ENCODE measurements at places on chromosomes 4 and X.

DNA sequence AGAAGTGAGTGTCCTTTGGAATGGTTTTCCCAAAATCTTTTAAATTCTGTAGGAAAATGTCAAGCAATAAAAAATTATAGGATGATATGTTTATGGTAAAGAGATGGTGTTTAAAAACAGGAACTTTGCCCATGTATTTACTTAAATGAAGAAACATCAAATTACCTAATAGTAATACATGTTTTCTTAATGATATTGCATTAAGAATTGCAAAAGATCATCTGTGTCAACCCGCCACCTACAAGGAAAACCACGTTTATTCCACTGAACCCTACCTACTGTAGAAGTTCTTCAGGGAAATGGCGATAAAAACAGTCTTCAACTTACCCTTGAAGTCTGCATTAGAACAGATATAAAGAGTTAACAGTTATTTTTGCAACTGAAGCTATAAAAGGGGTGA lies 67.2 kb upstream of the NDP start:
- no peak for DNase-seq

DNA sequence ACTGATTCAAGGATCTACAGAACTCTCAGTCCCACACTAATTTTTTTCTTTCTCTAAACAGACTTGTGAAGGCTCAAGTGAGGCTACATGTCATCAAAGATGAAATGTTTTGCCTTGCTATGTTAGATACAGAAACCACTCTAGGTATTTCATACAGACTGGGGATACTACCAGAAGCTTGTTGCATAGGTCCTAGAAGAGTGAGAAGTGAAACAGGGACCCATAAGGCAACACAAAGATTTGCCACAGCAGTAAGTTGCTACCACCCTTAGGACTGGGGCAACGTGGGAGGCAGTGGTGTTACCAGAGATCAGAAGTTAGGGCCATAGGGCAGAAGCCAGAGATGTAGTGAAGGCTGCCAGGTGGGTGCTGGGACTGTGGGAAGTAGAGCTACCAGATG lies 50.7 kb upstream of the MID1IP1 start:
- DNase-seq, result no peak

DNA sequence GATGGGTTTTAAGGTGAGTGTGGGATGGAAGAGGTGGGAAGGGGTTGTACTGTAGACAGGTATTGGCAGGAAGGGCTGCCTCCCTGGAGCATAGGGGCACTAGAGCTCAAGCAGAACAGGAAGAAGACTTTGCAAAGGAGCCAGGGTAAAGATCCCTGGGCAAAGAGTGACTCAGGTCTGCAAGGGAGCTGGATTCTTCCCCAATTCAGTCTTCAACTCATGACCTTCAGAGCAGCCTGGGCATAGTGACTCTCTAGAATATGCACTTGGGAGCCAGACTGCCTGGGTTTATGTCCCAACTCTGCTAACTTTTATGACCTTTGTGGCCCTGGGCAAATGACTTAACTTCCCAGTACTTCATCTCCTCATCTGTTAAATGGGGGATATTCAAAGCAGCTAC lies 4.0 kb downstream of the LONRF3 start:
- DNase-seq, result no peak

DNA sequence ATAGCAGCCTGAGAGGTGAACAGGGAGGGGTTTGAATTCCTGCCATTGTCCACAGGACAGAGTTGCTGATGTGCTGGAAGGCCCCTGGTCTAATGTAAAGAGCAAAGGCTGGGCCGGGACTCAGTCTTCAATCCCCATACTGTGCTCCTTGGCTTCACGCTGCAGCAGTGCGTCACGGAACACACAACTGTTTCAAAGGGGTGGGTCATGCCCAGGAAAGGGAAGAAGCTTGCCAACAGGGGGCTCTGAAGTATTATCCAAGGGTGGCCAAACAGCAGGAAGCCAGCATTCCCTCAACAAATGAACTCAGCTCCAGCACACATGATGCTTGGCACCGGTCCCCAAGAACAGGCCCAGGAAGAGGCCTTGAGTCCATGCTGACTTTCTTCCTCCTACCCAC lies 122.5 kb downstream of the NFKB1 start:
- no peak for DNase-seq

DNA sequence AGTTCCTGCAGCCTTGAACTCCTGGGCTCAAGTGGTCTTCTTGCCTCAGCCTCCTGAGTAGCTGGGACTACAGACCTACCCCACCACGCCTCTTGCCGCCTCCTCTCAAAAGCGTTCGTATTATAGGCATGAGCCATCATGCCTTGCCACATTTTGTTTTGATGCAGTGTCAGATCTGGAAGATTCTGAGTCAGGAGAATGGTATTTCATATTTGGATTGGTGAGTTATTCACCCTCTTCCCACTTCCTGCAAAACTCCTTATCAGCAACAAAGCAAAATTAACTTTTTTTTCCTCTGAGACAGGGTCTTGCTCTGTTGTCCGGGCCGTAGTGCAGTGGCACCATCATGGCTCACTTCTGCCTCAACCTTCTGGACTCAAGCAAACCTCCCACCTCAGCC lies 29.6 kb downstream of the REST start:
- DNase-seq, result peak; percentile 21

DNA sequence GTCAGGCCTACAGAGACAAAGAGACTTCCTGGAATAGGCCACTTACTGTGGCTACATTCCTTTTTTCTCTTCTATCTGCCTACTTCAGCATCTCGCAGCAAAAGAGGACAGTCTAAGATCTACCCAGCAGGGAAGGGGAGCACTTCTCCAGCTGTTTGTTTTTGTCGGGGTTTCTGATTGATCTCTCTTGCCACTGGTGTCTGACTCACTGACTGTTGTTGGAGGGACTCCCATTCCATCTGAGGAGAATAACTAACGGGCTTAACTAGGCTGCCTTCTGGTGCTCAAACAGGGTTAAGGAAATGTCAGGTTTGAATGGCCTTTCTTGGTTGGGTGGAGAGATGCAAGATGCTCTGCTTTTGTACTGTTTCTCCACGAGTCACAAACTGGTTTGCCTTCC lies 100.2 kb upstream of the TMEM164 start:
- DNase-seq, result no peak

DNA sequence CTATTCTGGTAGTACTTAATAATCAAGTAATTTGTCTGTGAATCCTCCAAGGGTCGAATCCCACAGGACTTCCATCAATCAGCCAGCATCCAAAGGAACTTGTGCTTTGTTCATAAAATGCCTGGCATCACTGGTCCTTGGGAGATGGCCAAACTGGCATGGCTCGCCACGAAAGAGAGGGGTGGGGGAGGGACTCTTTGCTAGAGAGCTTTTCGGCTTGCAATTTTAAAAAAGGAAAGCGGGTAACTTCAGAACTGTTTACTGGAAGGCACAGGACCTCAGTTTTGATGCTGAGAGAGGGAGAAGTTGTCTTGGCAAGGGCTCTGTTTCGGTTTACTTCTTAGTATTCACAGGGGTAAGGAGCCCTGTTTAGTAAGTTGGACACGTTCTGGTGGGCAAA lies 79.4 kb upstream of the FHL1 start:
- DNase-seq, result no peak

DNA sequence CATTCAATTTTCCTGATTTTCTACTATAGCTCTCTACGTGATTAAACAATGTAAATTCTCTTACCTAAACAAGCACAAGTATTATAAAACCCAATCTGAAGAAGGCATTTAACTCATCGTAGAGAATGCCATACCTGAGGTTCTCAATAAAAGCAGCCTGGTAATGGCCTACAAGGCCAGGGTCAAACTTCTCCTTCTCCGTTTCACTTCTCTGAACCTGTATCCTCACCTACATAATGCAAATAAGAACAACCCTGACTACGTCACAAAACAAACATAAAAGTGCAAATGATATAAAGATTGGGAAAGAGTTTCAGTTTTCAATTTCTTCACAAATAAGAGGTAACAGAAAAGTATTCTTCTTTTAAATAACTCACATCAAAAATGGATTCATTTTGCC lies 55.6 kb upstream of the STS start:
- no peak for DNase-seq

DNA sequence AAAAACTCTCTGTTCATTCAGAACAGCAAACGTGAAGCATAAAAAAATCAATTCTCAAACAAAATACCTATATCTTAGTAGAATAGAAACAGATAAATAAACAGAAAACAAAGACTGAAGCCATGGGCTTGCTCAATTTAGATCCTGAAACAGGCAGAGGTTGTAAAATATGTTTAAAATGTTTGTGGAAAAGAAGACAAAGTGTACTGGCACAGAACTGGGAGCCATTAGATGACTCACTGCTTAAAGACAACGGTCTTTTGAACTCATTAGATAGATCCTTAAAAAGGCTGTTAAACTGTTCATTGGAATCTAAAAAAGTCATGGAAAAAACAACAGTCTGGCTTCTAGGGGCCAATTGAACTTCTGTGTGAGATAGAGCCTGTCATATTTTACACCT lies 247.0 kb upstream of the NDST4 start:
- no peak for DNase-seq

GRCh38 chrX:8679550-8679949 lies 52.4 kb downstream of the ANOS1 start:
- DNase-seq, result no peak

- no peak for DNase-seq
Measured at GRCh38 chr4:102757681-102758080, 3.1 kb downstream of the MANBA start.
